Amniotic stem cell (primary cell): ENCODE measurements at places on chromosomes 1 and 21.

- DNase-seq: no peak
These were observed 25.3 kb downstream of the ITSN1 start for GRCh38 chr21:33667636-33668035.

GRCh38 chr1:32464716-32465577 is at the start of gene ZBTB8B:
TSS of gene ZBTB8B (plus strand) at chr1:32465072. CDS start at chr1:32470625, 5,553 bp downstream.
- DNase-seq: no peak

- DNase-seq: no peak
These were observed 7.8 kb downstream of the STK40 start for GRCh38 chr1:36377791-36378492.

GRCh38 chr1:197224160-197224559 is 43.9 kb upstream of the CRB1 start:
- no peak for DNase-seq

GRCh38 chr1:47951026-47951425 is 46.2 kb downstream of the TRABD2B start:
- no peak for DNase-seq

- no peak for DNase-seq
These were observed 195.1 kb downstream of the HLX start for GRCh38 chr1:221074332-221074731.

DNA sequence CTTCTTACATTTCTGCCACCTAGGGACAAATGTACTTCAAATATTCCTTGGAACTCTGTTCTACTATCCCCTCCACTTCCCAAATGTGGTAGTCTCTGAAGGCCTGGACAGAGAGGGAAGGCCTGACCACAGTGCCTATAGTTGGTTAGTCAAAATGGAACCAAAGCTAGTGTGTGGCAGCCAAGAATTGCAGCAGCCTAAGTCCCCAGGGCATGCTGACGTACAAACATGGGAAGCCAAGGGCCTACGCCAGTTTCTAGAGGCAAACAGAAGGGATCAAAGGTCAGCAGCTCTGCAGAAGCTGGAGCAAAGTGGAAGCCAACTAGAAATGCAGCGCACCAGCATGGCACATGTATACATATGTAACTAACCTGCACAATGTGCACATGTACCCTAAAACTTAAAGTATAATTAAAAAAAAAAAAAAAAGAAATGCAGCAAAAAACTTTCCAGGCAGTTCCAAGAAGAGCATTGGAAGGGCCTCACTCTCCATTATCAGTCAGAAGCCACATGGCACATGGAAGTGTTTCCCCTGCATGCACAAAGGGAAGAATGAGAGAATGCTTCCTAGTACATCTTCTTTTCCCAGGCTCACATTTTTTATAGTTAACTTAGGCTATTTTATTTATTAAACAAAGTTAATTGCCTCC is 39.4 kb upstream of the GADD45A start:
- DNase-seq: no peak

- DNase-seq: no peak
These were observed 13.5 kb downstream of the OLFML2B start for GRCh38 chr1:162010175-162010506.

- no peak for DNase-seq
These were observed at the start of gene PRKCZ for GRCh38 chr1:2049718-2050431. TSS of gene PRKCZ (plus strand) at chr1:2050411. CDS start at chr1:2050631, 220 bp downstream.

- no peak for DNase-seq
These were observed 39.5 kb upstream of the FAM20B start for GRCh38 chr1:178986204-178986603.

GRCh38 chr1:6347641-6348487 is 45.7 kb downstream of the ACOT7 start:
- DNase-seq: no peak

DNA sequence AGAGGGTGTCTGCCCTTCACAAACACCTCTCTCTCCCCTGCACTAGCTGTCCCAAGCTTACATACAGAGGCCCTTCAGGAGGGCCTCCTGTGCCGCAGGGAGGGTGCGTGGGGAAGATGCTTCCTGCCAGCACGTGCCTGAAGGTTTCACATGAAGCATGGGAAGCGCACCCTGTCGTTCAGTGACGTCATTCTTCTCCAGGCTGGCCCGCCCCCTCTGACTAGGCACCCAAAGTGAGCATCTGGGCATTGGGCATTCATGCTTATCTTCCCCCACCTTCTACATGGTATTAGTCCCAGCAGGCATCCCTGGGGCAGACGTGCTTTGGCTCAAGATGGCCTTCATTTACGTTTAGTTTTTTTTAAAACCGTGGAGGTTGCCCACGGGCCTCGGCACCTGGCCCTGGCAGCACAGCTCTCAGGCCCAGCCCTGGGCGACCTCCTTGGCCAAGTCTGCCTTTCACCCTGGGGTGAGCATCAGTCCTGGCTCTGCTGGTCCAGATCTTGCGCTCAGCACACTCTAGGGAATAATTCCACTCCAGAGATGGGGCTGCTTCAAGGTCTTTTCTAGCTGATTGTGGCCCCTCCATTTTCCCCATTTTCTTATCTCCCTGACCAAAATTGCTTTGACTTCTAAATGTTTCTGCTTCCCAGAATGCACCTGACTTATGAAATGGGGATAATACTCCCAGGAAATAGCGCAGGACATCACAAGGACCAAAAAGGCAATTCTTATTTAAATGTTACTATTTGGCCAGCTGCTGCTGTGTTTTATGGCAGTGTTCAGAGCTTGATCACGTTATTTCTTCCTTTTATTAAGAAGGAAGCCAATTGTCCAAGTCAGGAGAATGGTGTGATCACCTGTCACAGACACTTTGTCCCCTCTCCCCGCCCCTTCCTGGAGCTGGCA is 6.1 kb downstream of the NPPA start:
- DNase-seq: no peak

DNA sequence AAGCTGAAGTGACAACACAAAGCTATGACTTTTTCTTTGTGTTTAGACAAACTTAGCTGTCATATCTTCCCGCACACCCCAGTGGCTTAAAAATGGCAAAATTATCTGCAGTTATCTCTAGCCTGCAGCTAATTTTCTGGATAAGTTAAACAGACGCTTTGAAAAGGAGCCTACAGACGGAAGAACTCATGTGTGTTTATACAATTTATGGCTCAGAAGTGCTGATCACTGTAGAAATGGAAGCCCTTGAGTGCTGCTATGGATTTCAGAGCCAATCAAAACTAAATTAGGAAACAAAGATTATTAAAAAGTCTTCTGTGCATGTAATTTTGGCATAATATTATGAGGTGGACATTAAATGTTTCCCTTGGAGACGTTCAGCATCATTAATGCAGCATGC is 11.6 kb downstream of the NTNG1 start:
- DNase-seq: no peak

GRCh38 chr1:27351541-27352107 is 9.8 kb downstream of the SYTL1 start:
- DNase-seq: no peak

DNA sequence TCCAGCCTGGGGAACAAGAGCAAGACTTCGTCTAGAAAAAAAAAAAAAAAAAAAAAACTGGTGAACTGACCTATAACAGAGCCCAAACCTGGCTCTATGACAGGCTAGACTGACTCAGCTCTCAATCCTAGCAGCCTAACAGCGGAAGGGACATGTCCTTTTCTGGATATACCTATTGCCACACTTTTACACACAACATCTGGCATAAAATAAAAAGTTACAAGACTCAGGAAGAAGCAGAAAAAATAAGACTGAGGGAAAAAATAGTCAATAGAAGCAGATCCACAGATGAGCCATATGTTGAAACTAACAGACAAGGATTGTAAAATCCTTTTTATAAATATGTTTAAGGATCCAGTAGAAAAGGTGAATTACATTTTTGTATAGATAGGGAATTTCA is 57.5 kb upstream of the IPO9 start:
- DNase-seq: no peak

DNA sequence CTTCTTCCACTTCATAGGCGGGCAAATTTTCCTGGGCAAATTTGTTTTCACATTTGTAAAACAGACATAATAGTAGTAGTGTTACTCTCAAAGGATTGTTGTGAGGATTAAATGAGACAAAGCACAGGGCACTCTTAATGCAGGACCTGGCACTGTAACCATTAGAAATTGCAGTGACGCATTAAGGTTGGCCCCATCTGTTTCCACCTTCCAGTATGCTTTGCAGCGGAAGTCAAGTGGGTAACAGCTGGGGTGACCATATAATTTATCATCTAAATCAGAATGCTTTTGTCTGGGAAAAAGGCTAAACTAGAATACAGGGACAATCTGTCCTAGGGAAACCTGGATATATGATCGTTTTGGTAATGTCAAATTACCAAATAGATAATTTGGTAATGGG is 132.5 kb upstream of the CACHD1 start:
- DNase-seq: no peak

DNA sequence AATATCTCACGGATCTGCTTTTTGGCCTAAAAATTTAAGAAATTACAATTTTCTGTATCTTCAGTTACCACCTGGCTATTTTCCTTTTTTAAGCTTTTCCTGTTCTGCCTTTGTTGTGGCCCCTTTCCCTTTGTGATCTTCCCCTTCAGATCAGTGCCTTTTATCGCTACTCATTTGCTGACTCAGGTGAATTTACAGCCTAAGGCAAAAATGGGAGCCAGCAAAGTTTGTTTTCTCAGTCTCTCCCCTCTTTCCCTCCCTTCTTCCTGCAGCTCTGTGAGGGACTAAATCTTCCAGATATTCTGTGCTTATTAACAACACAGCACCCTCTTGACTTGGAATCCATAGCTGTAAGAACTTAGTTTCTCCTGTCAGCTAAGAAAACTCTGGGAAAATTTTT is 5.3 kb upstream of the PRRC2C start:
- no peak for DNase-seq

- no peak for DNase-seq
These were observed 597.6 kb upstream of the PRMT6 start for GRCh38 chr1:106458866-106459265.

GRCh38 chr1:30471307-30471706 is 252.1 kb downstream of the MATN1 start:
- DNase-seq: no peak

DNA sequence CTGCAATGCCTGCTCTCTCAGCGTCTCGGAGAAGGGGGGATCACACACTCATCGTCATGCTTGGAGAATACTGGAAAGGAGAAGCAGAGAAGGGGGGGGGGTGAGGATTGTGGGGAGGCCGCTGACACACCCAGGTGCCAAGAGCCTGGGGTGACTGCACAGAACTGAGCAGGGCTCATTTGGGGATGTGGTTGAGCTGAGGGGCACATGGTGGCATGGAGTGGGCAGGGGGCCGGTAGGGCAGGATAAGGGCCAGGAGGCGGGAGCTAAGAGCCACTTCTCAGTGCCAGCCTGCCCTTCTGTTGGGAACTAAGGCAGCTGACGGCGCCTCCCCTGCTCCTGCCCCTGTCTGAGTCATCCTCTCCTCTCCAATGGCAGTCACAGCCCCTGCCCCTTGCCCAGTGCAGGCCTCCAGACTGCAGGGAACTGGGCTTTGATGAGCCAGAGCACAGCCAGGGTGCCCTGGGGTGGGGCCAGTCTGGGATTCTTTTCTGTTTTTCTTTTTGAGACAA is 27.2 kb downstream of the MRPL37 start:
- DNase-seq: no peak

GRCh38 chr1:220370041-220370700 is 97.9 kb upstream of the RAB3GAP2 start:
- DNase-seq: peak; percentile 80

DNA sequence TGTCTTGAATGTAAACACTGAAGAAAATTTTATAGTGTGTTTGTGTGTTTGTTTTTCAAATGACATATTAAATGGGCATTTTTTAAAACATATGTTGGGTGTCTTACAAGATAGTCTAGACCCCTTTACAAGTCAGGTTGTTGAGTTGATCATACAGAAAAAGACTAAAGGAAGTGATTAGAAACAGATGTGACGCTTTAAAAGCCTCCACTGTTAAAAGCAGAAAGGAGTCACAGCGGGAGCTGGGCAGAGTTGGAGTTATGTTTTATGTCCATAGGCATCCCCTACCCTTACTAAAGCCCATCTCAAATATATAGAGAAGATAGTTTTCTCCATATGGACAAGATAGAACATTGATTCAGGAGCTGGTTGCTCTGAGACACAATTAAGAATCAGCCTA is 393.9 kb downstream of the PLPP3 start:
- no peak for DNase-seq

- DNase-seq: no peak
These were observed 120.8 kb upstream of the ATP1A1 start for GRCh38 chr1:116252271-116252670.

- DNase-seq: no peak
These were observed 21.1 kb downstream of the C1orf115 start for GRCh38 chr1:220711056-220711809.

DNA sequence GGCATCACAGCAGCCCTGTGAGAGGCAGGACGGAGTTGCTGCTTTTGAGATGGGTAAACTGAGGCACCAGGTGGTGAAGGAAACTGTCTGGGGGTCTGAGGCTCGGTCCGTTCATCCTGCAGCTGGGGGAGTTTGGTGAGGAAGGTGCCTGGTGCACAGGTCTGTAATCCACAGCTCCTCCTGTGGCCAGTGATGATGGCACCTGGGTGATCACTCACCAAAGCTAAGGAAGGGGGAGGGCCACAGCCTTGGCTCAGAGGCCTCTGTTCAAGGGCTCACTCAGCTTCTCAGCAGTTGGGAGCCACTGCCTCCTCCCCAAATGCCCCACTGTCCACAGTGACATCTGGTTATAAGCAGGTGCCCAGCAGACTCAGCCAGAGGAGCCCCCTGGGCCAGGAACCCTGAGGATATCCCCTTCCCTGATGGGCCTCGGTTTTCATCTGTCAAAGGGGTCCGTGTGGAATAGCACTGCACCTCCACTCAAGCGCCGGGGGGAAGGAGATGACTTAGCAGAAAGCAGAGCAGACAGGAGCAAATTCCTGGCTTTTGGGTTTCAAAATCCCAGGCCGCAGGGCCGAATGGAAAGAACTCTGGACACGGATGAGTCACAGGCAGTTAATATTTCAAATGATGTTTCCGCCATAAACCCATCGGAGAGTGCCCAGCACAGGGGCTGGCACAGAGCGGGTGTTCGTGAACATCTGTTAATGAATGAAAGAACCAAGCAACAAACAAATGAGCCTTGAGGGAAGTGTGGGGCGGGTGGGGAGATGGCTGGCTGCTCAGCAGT is 82.8 kb downstream of the DMRTB1 start:
- peak; percentile 79 for DNase-seq

DNA sequence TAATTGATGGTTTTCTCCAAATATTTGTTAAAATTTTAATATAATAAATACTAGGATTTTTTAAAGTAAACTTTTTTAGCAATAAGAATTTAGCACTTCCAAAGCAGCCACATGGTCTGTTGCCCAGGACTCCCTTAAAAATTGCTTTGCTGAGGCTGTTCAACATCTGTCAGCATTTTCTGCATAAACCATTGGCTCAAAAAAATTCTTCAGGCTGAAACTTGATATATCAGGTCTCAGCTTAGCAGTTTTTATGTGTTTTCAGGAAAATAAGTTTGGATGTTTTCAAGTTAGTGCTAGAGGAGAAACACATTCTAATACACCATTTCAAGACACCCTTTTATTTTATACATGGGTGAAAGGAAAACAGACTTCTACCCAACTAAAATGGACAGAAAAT is 69.1 kb upstream of the C1orf105 start:
- DNase-seq: no peak

DNA sequence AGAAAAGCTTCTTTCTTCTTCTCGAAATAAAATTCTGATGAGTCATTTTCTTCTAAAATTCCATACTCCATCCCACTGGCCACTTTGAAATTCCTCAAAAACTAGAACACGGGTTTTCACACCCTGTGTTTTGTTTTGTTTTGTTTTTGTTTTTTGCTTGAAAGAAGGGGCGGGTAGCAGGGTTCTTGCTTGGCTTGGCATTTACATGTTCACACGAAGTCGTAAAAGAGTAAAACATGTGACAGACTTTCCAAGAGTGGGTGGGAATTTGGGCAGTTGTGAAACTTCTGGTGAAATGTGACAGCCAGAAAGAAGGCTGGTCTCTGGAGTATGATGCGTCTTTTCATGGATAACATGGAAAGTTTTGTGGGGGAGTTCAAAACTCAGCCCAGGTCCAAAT is 47.1 kb upstream of the FMN2 start:
- no peak for DNase-seq
